ENCODE measurements at places on chromosomes 12 and 14. TPM values are rescaled to one million over a fixed set of nuclear protein-coding genes. Genes with fewer than 3 reads are reported as not detected.

SERPINA9 gene
- not detected for polyA plus RNA-seq

KCNJ8 gene
- 3.9 TPM for polyA plus RNA-seq

PTPRB gene
- polyA plus RNA-seq: 3.1 TPM

ZCRB1 gene
- 235 TPM for polyA plus RNA-seq

APOLD1 gene
- polyA plus RNA-seq: 1.4 TPM

DGLUCY gene
- 20.1 TPM for polyA plus RNA-seq

RNFT2 gene
- polyA plus RNA-seq: 16.2 TPM

Measured in Purkinje cell (primary cell).